ENCODE measurements at places on chromosomes 13 and 19.

DNA sequence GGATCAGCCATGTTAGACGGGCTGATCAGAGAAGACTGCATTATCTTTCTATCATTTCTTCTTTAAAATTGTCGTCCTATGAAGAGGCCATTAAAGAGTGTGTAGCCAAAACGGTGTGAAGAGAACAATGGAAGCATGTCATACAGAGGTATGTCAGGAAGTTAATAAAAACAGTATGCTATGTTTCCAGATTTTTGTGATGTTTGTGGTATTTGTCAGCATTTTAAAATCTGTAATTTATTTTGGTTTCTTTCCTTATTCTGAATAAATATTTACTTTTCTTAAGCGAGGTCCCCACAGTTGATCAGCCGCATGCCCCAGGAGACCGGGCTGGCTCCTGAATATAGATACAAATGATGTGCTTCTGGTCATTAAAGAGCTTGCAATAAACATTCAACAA is 142.9 kb upstream of the SERP2 start:
- no peak for DNase-seq

DNA sequence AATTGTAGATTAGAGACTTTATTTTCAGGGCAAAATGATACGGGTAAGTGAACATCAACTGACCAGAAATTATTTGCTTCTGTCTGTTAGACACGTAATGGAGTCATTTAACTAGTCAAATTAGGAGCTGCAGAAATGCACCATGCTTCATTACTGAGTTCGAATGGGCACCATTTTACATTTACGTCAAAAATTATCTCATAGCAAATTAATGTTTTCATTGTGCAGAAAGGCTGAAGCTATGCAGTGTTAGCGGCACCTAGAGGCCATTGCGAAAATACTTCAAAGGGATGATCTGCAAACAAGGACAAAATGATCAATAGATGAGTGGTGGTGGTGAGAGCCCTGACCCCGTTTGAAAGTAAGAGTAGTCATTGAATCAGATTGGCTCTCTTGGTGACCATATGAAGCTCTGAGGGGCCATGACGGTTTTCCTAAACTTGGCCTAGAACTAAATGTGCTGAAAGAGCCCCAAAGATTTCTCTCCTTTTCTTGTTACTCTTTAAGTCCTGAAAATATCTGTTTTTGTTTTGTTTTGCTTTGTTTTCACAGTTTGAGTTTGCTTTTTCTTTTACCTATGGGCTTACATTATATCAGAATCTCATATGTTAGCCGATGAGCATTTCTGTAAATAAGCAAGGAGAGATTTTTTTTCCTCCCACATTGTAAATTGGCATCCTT is 277.9 kb downstream of the ZNF536 start:
- no peak for DNase-seq

DNA sequence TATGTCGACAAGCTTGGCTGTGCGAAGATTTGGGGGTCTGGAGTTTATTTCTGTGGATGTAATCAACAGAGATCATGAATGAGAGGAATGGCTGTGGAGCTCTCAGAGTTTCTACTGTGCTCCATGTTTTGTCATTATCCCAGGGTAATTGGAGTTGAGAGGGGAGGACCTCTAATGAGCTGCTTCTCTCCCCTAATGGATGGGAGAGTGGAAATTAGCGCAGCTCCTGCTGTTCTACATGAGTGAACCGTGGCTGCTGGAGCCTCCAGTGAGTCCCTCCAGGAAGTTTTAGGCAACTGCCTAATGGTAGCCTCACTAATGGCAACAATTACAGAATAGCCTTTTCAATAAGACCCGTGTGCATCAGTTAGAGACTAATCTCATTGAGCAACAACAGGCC is 31.3 kb upstream of the FGF9 start:
- DNase-seq: no peak

GRCh38 chr19:55273978-55274707 is 5.8 kb downstream of the HSPBP1 start:
- no peak for DNase-seq

Data from central memory CD4-positive, alpha-beta T cell (primary cell).